ENCODE measurements at places on chromosomes 7 and 10.

DNA sequence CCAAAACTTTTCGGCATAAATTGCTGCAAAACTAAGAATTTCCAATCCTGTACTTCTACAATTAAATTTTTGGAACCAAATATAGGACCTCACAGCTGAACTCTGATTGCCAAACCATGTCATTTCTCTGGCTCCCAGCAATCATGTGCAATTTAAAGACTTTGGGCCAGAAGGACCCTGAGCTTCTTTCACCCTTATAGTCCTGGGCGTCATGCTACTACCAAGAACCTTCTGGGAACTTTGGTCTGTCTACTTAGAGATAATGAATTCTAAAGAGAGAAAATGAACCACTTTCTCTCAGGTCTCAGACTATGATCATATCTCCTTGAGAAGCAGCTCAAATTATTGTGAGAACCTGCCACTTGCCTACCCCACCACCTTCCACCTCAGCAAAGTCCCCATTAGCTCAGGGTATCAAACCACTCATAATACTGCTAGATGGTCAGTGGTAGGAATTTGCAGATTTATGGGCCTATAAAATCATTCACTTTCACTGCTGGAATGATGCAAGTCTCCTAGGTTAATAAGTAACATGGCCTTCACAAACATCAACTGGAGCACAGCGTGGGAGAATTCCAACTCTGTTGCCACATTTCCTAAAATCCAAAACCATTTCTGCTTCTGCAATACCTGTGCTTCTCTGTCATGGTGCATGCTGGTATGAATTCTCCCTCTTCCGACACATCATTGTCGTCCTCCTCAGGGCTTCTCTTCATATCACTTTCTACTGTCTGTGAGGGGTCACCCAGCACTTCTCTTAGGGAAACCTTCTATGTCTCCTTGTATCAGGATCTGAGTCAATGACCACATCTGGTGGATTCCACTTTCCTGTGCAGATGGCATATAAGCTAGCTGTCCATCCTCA, 6.6 kb upstream of the WDR91 start:
- DNase-seq, result no peak

- no peak for DNase-seq
Measured at GRCh38 chr7:133501771-133502170, 248.9 kb downstream of the EXOC4 start.

DNA sequence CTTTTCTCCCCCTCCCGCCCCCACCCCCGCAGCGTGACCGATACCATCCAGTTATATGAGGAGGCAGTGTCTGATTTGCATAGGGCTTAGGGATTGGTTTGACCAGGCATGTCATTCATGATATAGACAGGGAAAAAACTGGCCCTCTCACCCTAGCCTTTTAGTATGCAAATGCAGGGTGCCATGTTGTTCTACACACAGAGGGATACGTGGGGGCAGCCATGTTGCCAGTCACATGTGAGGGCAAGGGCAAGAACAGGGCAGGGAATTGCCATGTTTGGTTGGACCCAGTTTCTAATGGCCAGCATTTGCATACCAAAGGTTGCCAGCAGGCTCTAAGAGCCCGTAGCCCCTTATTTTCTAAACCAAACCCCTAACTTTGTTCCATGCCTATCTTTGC, 552.1 kb downstream of the SORCS1 start:
- no peak for DNase-seq

DNA sequence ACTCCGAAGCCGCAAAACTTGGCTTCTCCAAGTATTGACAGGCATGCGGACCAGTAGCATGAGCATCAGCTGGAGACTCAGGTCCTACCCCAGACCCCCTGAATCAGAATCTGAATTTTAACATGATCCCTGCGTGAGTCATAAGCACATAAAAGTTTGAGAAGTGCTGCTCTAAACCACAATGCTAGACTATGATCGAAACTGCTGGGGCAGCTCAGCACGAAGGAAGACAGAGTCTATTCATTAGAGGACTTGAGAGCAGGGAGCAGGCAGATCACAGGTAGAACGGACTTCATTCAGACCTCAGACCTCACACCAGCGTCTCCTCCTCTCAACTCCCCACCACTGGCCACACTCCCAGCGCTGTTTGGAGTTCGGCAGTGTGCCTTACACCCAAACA, 16.9 kb downstream of the CAMK2G start:
- DNase-seq, result no peak

DNA sequence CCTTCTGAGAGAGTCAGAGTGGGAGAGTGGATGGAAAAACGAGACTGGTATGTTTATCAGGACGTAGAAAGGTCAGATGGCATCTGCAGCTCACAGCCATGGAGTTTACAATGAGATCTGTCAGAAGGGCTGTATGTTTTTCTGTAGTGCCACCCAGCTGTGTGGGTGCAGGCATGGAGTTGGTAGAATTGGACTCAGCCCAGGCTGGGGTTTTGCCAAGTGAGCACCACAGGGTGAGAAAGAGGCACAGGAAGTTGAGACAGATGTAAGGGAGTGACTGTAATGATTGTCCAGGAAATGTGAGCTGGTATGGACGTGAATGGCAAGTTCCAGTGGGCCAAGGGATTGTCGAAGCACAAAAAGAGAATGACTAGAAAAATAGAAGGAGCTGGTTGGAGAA, 9.1 kb upstream of the ZYX start:
- no peak for DNase-seq

- no peak for DNase-seq
Measured at GRCh38 chr7:85052894-85053293, 134.0 kb downstream of the SEMA3D start.

All from stimulated activated CD8-positive, alpha-beta memory T cell treated with anti-CD3 and anti-CD28 coated beads, Interleukin-4, amount 100 ng/mL, for 1 hour (primary cell).